ENCODE measurements at places on chromosomes 4 and X.
A peak's percentile ranks its signal among the peaks of the same experiment; 100 is the strongest.

- DNase-seq, result no peak
Observed at GRCh38 chrX:47743504-47743903, 84.5 kb upstream of the UXT start.

GRCh38 chr4:77465271-77465670 lies 140.3 kb upstream of the CXCL13 start:
- DNase-seq, result no peak

- DNase-seq, result no peak
Observed at GRCh38 chrX:34884817-34885216, 57.8 kb upstream of the FAM47B start.

GRCh38 chr4:72886602-72887001 lies 182.9 kb downstream of the COX18 start:
- no peak for DNase-seq

- no peak for DNase-seq
Observed at GRCh38 chrX:65690057-65690855, 22.8 kb downstream of the MSN start.

DNA sequence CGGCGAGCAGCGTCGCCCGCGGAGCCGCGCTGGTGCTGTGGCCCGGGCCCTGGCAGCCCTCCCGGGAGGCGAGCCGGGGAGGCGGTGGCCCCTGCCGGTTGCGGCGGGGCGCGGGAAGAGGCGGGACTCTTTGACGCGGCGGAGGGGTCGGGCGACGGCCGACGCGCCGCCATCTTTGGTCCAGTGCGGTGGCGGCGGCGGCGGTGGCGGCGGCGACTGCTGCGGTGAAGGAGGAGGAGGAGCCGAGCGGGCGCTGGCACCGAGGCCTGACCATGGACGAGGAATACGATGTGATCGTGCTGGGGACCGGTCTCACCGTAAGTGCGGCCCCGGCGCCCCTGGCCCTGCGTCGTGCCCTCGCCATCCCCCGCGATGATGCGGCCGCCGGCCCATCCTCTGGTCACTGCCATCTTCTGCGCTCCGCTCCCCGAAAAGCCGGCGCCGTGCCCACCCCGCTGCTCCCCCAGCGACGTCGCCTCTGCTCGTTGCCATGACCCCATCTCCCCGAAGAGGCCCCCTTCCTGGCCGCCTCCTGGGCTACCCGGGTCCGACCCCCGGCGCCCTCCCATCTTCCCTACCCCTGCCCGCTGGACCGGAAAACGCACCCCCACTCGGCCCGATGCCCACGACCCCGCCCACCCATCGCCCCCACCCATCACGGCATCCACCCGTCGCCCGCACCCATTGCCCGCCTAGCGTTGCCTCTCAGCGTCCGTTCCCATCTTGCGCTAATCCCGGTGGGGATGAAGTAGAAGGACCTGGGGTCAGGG lies at the start of gene GDI1:
TSS of gene GDI1 (plus strand) at position 172 of the 770 bp plus-strand sequence. CDS start at position 273, 101 bp downstream.
- peak; percentile 60 for DNase-seq

- DNase-seq, result no peak
Observed at GRCh38 chrX:45592101-45592500, 391.4 kb upstream of the DIPK2B start.

DNA sequence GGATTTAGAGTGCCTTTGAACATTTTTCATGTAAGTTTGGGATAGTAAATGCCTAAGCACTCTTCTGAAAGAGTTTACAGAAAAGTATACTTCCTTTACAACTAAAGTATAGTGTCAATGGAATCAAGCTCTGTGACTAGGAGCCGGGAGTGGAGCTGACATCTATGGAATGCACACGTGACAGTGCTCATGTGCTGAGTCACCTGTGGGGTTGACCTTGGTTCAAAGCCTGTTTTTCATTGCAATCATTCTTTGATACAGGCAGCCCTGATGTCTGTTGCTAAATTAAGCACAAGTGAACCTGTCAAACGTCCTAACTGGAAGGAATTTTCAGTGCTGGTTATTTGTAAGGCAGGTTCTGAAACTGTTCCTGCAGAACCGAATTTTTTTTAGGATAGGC lies 82.5 kb downstream of the GPAT3 start:
- DNase-seq, result no peak

GRCh38 chrX:70656304-70656703 lies 211.7 kb downstream of the DLG3 start:
- no peak for DNase-seq

- no peak for DNase-seq
Observed at GRCh38 chrX:69085151-69085550, 80.1 kb downstream of the PJA1 start.

GRCh38 chr4:89855236-89855635 lies 18.3 kb upstream of the SNCA start:
- no peak for DNase-seq

- no peak for DNase-seq
Observed at GRCh38 chr4:19883841-19884240, 367.9 kb upstream of the SLIT2 start.

DNA sequence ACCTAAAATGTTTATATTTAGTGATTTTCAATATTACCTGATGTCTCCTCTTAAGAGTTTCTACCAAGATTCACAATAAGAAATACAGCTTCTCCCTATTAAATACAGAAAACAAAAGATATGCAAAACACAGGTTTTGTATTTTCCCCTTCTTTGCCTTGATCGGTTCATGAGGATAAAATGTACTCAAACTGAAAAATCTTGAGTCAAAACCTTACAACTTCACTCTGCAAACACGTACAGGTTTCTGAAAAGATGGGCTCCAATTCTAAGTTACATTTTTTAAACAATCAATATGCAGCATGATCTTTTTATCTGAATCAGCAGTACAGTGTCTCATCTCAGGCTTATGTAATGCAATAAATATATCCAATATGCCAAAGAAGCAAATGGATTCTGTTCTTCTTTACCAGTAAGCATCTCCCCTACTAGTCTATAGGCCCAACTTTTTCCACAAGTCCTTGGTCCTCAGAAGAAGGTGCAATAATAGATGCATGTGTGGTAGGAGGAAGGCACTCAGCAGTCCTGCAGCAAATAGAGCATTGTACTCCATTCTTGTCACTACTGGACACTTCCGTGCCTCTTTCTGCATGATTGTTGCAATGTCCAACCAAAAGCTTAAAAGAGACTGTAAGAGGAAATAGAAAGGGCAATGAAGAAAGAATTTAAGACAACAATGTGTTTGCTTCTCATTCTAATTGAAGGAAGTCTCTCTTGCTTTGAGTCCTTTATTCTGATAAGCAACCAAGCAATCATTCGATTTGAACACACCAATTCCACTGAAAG lies 3.2 kb downstream of the MAPK10 start:
- no peak for DNase-seq

DNA sequence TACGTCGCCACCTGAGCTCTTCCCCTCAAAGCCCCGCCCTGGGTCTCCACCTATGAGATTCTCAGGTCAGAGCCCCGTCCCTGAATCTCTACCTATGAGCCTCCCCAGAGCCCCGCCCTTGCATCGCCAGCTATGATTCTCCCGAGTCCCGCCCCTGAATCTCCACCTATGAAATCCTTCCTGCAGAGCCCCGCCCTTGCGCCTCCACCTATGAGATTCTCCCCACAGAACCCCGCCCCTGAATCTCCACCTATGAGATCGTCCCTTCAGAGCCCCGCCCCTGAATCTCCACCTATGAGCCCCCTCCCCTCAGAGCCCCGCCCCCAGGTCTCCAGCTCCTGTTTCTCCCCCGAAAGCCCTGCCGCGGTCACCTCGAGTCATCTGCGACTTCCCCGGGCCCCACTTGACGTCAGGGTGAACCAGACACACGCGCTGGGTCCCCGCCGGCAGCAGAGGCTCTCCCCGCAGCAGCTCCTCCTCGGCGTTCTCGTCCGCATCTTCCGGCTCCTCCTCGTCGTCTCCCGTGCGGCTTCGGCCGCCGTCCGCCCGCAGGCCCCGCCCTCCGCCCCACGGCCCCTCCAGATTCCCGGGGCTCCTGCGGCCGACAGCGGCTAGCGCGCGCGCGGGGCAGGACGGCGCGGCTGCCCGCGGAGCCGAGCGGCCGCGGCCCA lies 393 bp downstream of the GTPBP6 start:
- DNase-seq, result peak; percentile 97

- no peak for DNase-seq
Observed at GRCh38 chrX:72381439-72382201, 75.9 kb upstream of the CITED1 start.

DNA sequence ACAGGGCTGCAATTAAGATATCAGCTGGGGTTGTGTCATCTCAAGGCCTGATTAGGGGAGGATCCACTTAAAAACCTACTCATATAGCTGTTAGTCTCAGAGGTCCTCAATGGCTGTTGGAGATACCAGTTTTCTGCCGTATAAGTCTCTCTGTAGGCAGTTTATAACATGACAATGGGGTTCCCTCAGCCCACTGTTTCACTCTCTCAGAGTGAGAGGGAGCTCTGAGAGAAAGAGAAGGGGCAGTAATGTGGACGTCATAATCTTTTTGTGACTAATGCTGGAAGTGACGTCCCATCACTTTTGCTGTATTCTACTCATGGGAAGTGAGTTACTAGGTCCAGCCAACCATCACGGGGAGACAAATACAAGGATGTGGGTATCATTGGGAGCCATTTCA lies 70.3 kb downstream of the STIM2 start:
- DNase-seq, result no peak

DNA sequence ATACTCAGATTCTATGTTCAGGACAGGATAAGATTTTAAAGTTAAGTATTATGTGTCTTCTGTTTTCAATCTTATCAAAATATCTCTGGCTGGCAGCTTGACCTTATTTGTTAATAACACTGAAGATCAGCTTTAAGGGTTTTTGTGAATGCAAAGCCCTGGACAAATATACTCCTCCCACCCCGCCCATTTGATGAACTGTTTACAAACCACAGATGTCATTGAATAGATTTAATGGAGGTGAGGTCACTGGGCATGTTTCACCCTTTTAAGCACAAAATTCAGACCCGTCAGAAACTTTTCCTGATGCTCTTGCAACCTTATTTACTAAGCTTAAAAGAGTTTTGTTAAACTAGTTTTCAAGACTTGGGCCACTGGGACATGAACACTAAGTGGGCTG lies 10.1 kb upstream of the CXCL8 start:
- DNase-seq, result no peak

GRCh38 chr4:8770518-8771257 lies 101.0 kb downstream of the HMX1 start:
- DNase-seq, result no peak

DNA sequence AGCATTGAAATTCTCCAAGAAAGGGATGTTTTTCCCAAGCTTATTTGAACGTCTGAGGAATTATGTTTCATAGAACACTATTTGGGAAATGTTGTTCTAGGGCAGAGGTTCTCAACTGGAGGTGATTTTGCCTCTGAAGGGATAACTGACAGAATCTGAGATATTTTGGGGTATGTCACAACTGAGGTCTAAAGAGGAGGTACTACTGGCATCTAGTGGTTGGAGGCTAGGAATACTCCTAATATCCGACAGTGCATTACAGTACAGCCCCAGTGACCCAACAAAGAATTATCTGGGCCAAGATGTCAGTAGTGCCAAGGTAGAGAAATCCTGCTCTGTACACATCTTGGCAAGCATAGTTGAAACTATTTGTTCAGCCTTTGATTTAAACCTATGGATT lies 6.4 kb downstream of the HSPA4L start:
- DNase-seq, result no peak

DNA sequence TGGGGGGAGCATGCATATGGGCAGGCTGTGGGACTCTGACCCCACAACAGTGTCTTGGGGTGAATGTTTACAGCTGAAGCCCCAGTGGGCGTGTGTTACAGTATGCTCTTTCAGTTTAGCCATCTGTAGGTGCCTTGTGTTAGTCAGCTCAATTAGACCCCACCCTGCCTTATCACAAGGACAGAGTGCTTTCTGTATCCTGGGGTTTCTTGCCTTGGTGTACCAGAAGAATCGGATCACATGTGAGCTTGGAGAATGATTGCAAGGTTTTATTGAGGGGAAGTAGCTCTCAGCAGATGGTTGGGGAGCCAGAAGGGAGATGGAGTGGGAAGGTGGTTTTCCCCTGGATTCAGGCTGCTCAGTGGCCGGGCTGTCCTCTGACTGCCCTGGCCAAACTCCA lies 27.3 kb downstream of the SH3BGRL start:
- DNase-seq, result no peak

DNA sequence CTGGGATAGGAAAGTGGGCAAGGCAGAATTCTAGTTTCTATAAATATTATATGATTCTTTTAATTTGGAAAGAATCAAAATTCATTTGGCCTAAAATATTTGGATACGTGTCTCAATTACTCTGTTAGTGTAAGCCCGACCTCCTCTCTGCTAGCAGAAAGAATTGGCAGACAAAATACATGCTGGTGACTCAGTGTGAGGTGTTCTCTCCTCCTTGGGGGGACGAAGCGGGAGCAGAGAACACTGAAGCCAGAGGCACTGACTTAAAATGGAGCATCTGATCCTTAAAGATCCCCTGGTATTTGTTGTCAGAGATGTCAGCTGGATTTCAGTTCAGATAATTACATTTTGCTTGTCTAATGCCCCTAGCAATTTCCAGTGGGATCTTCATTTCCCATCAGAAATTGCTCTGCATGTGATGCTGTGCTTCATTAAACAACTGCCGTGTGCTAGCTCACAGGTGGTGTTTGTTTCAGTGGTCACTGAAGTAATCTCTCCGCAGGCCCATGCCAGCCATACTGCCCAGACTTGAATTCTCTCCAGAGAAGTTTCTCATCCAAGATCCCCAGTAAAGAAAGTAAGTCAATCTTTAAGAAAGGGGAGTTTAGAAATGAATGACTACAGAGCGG lies 188.7 kb upstream of the TLL1 start:
- no peak for DNase-seq

DNA sequence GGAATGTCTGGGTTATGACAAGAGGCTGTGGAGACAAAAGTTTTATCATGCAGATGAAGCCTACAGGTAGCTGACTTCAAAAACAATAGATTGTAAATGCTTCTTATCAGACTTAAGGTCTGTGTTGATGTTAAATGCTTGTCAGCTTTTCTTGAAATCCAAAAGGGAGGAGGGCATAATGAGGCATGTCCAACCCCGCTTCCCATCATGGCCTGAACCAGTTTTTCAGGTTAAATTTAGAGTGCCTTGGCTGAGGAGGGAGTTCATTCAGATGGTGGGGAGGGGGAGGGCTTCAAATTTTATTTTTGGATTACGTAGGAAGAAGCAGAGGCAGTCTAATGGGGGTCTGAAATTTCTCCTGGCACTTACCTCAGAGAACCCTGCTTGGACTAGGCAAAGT lies 207.7 kb upstream of the HDX start:
- no peak for DNase-seq

DNA sequence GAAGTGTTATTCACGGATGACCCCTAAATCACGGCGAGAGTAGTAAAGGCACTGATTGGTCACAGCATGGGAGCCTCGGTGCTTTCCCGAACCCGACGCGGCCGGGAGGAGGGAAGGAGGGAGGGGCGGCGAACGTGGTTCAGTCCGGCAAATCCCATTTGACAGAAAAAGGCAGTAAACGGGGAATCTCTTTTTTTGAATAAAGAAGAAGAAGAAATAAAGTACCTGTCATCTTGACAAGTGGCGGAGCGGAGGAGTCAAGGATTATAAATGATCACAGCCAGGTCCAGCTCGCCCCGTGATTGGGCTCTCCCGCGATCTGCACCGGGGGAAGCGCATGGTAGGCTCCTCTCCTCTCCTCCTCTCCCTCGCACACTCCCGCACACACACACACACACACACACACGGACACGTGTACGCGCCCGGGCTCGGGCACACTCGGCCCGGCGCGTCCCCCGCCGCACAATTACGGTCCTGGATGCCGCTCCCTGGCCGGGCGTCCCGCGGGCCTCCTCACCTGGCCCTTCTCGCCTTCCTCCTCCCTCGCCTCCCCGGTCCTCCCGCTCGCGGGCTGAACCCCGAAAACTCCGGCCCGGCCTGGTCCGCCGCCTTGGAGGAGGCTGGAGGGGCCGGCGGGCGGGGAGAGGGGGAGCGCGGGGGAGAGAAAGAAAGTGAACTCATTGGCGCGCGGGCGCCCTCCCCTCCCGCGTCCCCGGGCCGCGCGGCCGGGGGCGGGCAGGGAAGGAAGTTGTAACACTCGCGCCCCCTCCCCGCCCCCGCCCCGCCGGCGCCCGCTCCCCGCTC lies 99.2 kb upstream of the TENM3 start:
- no peak for DNase-seq
